ENCODE measurements at places on chromosomes 2 and 18.

- DNase-seq, result no peak
Measured at GRCh38 chr2:180115675-180116074, 108.6 kb upstream of the CWC22 start.

DNA sequence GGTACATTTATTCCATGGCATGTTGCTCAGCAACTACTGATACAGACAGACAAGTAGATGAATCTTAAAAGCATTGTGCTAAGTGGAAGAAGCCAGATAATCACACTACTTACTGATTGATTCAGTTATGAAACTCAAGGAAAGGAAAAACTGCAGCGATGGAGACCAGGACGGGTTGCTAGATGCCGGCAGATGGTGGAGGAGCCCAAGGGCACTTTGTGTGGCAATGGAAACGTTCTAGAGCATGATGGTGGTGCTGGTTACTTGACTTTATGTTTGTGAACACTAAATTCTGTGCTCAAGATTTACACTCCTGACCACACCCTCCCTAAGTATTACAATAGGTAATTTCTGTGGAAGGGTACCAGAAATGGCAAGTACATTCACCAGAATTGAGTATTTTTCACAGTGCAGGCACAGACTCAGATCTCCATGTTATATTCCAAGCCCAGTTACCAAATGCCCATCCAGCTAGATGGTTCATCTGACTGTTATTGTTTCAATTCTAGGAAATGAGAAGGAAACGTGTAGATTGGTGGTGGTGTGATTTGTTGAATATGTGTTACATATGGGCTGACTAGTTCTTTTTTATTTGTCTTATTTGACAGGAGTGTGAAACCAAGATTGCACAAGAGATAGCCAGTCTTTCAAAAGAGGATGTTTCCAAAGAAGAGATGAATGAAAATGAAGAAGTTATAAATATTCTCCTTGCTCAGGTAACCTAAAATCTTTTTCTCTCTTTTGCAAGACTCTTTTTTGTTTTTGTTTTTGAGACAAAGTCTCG, 55.1 kb downstream of the RALBP1 start:
- no peak for DNase-seq

DNA sequence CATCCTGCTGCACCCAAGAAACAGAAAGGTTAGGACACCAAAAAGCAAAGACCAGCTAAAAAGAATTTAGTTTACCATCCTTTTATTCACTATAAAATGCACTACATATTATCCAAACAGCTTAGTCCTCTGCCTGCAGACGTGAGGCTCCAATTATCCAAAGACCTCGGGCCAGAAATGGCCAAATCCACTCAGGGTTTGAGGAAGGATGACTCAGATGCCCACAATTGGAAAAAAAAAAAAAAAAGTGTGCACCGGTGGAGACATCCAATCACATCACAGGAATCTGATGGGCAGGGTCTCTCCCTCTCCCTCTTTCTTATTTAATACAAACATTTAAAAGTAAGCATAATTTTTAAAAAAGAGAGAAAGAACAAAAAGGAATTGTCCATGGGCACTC, 65.7 kb downstream of the TRABD2A start:
- DNase-seq, result no peak

- no peak for DNase-seq
Measured at GRCh38 chr2:9021563-9022211, 18.2 kb upstream of the MBOAT2 start.

- no peak for DNase-seq
Measured at GRCh38 chr18:49042246-49042570, 91.4 kb upstream of the SMAD7 start.

DNA sequence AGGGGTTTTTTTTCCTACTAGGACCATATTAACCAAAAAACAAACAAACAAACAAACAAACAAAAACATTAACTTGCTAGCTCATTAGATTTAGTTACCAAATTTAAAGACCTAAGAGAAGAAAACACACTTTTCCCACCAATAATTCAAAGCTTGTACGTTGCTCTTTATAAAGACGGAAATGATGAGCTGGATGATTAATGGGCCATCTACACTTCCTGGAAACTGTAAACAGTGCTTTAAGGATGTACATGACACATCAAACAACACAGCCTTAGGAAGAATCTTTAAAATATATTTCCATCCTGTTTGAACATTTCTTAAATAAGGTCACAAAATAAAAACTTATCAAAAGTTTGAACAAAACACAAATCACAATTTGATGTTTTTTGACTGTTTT, 982 bp downstream of the BMP10 start:
- DNase-seq, result no peak

DNA sequence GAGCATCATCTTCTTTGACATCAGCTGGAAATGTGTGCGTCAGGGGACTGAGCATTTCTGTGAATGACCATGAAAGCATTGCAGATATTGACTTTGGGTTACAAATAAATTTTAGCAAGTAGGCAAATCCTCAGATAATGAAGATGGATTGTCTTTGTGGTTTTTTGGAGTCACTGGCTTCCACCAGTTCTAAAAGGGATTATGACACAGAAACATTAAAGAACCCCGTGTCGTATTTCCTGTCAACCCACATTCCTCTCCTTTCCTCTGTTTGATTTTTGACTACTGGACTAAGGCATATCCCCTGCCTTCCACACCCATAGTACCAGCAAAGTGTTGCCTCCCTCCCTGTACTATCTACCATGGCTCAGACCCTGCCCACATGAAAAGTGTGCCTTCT, 268.1 kb downstream of the MYO3B start:
- DNase-seq, result no peak

- no peak for DNase-seq
Measured at GRCh38 chr2:167508709-167509108, 620.4 kb downstream of the XIRP2 start.

DNA sequence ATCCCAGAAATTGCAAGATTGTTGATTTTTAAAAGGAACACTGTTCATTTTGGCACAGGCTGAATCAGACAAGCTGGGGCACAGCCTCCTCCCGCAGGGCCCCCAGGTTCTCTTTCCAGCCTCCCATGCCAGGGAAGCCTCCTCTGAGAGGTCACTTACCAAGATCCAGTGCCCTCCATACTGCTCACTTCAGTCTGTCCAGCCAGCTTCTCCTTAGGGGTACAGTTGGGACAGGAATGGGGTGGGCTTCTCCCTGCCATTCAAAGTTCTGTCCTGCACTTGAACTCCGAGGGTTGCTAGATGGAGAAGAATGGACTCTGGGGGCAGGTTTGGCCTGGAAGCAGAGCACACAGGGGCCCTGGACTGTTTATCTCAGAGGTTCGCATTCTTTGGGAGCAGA, 7.5 kb upstream of the CYP26B1 start:
- DNase-seq, result no peak

DNA sequence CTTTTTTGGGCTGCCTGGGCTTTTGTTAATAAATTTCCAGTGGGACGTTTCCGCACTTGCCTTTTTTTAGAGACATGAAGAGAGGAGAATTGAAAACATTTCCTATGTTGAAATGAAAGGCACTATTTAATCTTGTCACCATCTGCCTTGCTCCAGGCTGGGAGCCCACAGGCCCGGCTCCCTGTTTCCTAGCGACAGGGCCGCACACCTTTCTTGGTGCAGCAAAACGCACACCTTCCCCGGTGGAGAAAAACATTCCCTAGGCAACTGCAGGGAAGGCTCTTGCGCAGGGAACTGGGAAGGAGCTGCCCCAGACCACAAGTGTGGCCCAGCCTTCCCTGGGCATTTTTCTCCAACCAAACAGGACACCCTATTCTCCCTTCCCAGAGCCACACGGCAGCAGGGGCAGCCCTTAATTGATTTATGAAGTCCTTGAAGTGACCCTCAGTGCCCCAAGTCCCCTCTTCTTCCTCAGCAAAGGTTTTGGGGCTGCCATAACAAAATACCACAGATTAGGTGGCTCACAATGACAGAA, 132.9 kb upstream of the MSH6 start:
- DNase-seq, result no peak

DNA sequence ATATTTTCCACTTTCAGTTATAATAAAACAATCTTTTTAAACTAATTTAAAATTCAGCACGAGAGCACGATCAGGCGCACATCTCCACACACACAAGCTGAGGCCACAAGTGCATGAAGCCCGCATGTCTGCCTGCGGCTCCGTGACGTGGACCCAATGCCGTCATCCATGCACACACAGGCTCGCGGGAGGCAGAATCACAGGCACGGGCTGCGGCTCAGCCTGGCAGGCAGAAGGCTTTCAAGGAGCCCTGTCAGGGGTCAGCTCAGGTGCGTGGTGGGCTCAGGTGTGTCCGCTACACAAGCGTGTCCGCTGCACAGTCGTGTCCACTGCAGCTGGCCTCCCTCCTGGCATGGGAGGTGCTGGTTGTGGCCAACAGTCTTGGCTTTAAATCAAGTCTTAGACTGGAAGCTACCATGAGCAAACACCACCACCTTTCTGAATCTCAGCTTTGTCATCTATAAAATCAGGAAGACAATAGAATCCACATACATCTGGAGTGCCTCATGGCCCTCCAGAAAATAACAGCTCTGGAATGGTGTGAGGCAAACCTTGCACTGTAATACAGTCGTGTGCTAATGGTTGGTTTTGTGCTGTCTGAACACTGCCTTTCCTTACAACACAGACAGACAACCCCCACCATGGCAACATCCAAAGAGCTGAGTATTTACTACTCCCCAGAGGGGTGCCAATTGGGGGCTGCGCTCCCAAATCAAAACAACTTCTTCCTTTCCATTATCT, 210.1 kb downstream of the NDUFA10 start:
- DNase-seq, result no peak

GRCh38 chr2:2409481-2409880, 78.4 kb upstream of the MYT1L start:
- no peak for DNase-seq

DNA sequence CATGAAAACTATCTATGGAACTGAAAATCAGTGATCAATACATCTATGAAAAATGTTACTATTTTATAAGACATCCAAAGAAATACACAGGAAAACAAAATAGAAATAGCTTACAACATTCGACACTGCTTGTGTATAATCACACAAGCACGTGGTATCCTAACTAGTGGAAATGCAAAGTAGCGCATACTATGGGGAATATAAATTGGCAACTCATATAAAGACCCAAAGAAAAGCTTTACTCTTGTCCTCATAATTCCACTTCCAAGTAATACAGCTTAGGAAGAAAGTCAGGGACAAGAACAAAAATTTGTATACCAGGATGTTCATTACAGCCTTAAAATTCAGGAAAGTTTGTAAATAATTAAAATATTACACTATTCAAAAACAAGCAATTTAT, 384.6 kb downstream of the NRXN1 start:
- no peak for DNase-seq

GRCh38 chr2:196213252-196213980, 42.0 kb upstream of the STK17B start:
- DNase-seq, result no peak

DNA sequence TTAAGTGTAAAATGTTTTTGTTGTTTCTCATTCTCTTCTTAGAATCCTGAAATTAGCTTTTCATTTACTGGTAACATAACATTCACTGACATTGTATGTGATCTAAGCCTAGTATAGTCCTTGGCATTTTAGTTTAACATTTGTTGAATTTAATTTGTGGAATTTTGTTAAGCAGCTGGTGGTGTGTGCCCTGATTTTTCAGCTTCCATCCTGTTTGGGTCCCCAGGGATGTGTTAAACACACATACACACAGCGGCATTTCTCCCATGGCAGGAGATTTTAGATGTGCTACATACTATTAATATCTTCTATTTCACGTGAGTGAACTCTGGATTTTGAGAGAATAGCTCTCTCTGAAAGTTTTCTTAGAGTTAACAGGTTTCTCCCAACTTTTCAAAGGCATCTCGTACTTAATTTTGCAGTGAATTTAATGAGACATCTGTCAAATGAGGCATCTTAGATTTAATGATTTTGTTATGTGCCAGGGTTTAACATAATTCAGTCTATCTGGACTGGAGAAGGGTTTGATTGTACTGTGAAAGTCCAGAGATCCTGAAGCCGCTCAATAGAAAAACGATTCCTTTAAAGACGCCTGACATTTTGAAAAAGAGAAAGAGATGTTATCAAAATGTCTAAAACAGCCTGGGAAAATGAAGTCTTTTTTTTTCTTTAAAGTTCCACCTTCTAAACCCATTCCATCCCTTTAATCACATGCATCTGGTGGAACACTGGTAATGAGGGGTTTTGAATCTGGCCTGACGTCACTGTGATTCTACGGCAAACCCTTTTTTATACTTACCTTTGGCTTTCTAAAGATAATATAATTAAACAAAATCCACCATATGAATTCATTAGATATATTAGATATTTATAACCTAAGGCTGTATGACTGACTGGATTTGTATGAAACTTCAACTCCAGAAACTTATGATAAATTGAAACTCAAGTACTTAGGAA, 6.8 kb downstream of the PHLPP1 start:
- no peak for DNase-seq

DNA sequence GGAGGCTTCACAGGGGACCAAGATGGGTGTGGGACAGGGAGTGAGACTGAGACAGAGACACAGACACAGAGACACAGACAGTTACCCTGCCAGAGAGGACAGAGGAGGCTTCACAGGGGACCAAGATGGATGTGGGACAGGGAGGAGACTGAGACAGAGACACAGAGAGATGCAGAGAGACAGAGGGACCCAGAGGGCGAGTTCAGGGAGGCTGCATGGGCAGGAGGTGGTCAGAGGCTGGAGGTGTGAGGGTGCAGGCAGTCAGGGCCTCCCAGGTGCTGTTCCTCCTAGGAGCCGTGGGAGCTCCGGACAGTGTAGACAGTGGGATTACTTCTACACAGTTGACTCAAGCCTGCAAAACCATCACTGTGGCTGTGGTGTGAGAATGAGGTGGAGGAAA, 206.2 kb upstream of the PXDN start:
- DNase-seq, result no peak

DNA sequence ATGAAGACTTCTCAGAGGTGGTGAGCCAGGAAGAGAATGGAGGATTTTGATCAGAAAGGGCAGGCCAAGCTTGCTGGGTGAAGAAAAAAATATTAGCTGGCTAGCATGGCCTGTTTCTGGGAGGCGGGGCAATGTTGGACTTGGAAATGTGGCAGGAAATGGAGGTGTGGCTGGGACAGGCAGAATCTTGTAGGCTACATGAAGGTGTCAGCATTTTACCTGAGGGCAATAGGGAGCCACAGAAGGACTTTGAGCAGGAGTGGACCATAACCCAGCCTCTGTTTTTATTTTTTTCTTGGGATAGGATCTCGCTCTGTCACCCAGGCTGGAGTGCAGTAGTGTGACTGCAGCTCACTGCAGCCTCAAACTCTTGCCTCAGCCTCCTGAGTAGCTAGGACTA, 31.7 kb downstream of the EMX1 start:
- DNase-seq, result no peak

- no peak for DNase-seq
Measured at GRCh38 chr18:12345491-12346239, 31.4 kb downstream of the AFG3L2 start.

GRCh38 chr2:133821107-133821760, 253.0 kb upstream of the NCKAP5 start:
- no peak for DNase-seq

GRCh38 chr2:44118257-44118656, 50.4 kb upstream of the PPM1B start:
- DNase-seq, result no peak
